Fibroblast of the conjunctiva (primary cell): ENCODE measurements at places on chromosomes 5 and 9.

- no peak for DNase-seq
Observed at GRCh38 chr5:7474821-7475403, 79.0 kb downstream of the ADCY2 start.

- DNase-seq, result no peak
Observed at GRCh38 chr5:158175934-158176481, 317.1 kb upstream of the CLINT1 start.

DNA sequence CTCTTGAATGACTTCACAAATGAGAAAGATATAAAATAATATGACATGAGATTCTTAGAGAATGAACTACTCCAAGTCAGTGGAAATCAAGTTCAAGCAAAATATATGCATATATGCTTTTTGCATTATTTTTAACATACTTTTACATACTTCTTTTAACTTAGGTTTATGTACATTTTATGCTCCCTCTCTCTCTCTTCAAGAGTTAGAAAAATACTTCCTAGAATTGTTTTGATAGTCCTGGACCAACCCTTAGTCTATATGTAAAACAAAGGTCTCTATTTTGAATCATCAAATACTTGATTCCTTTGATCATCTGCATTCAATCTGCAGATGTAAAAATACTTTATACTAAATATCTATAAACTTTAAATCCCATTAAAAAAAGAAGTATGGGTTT is 187.8 kb downstream of the DEPDC1B start:
- DNase-seq, result no peak

DNA sequence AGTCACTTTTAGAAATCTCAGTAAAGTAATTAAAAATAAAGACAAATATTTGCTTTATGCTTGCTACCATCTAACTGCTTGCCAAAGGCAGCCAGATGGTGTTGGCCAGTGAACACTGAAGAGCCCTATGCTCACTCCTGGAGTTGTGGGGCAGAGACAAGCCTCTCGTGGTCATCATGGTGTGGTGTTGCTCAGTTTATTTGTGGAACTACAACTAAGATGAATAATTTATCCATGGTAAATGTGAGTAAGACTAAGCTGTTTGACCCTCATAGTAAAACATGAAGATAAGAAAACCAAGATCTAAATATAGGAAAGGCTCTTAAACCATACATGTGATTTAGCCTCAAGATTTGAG is 100.7 kb downstream of the PDE8B start:
- no peak for DNase-seq

GRCh38 chr5:312845-313244 is 8.7 kb upstream of the AHRR start:
- no peak for DNase-seq
